Stimulated activated memory B cell treated with anti-CD40 and anti-IgM and Interleukin-4, amounts not matched to agents 10 μg/mL and 1 μg/mL and 100 μg/mL, for 72 hours (primary cell): ENCODE measurements at places on chromosomes 6 and 20.
A peak's percentile ranks its signal among the peaks of the same experiment; 100 is the strongest.

DNA sequence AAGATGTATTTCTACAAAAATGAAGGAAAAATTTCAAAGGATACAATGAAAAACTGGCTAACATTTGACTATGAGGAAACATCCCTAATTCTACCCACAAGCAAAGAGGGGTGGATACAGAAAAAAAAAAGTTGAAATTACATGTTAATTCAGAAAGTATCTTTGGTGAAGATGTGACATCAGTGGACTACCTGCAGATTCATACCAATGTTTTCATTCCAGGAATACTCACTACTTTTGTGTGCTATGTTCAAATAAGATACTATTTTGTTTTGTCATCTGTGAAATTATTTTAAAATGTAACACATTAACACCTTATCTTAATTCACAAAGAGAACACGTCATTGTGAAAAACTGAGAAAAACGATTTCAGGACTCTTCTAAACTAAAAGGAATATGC, 159.3 kb upstream of the SHLD1 start:
- H3K27me3 ChIP-seq: no peaks in the 10 kb centered on the region
- peaks cover 19% of the 10 kb centered on the region for H3K36me3 ChIP-seq
- H3K27ac ChIP-seq: peak overlapping the region; percentile 82
- H3K4me3 ChIP-seq: no peak overlapping the region

GRCh38 chr6:21101694-21102093, 491.9 kb upstream of the SOX4 start:
- H3K27ac ChIP-seq: no peak overlapping the region
- peaks cover 36% of the 10 kb centered on the region for H3K4me1 ChIP-seq
- no peak overlapping the region for H3K4me3 ChIP-seq
- H3K27me3 ChIP-seq: no peaks in the 10 kb centered on the region
- peaks cover 31% of the 10 kb centered on the region for H3K36me3 ChIP-seq

DNA sequence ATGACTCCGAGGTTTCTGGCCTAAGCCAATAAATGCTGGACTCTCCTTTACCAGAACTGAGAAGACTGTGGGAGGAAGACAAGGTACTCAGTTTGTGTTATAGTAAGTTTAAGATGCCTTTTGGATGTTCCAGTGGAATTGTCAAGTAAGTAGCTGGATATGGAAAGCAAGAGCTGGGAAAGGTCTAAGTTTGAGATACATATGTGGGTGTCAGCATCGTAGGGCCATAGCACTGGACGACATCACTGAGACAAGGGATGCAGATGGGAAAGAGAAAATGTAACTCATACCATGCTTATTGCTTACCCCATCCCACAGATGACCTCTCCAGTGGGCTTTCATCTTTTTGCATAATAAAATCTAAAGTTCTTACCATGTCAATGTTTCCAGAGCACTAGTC, 45.5 kb upstream of the ZNF217 start:
- H3K27me3 ChIP-seq: no peaks in the 10 kb centered on the region
- peak overlapping the region; percentile 87 for H3K27ac ChIP-seq
- ATAC-seq: no peak

DNA sequence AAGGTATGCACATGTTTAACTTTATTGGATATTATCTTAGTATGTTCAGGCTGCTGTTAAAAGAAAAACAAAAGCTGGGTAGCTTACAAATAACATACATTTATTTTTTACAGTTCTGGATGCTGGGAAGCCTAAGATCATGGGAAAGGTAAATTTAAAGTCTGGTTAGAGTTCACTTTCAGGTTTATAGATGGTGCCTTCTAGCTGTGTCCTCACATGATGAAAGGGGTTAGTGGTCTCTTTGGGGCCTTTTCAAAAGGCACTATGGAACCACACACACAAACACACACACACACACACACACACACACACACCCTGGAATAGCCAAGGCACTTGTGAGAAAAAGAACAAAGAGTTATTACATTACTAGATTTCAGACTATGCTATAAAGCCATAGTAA, 805.8 kb upstream of the GJE1 start:
- no peak overlapping the region for H3K27ac ChIP-seq
- H3K36me3 ChIP-seq: no peaks in the 10 kb centered on the region
- no peak for ATAC-seq
- H3K4me3 ChIP-seq: no peak overlapping the region

DNA sequence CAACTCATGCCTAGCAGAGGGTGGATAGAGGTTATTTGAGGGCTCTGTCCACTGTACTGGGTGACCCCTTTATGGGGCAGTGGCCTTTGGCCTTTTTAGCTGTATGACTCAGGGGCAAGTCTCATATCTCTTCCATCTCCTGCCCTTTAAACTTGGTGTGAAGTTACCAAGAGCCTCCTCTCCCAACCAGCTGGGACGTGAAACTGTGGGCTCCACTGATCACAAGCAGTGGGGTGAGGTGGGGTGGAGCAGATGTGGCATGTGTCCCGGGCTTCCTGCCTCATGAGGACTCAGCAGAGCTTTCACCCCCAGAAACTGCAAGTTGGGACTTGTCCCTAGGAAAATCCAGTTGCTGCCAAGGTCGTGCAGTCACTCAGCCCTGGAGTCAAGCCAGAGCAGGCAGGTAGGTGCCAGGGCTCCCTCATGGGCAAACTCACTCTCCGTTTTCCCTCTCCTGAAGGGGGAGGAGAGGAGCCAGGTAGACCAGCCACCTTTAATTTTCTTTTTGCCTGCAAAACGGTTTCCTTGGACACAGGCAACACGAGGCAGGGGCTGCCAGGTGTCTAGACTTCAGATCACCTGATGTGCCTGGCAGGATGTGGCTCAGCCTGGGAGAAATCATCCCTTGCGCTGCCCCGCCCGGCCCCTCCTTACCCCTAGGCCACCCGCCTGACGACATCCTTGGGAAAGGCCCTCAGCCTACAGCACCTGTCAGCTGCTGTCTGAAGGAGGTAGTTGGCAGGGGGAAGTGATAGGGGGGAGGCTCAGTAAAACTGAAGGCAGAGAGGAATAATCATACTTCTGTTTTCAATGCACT, 4.0 kb downstream of the CDKN1A start:
- peak overlapping the region; percentile 60 for H3K4me3 ChIP-seq
- H3K4me1 ChIP-seq: peaks cover 72% of the 10 kb centered on the region
- peak overlapping the region; percentile 100 for H3K27ac ChIP-seq
- peaks cover 51% of the 10 kb centered on the region for H3K36me3 ChIP-seq
- H3K27me3 ChIP-seq: no peaks in the 10 kb centered on the region

DNA sequence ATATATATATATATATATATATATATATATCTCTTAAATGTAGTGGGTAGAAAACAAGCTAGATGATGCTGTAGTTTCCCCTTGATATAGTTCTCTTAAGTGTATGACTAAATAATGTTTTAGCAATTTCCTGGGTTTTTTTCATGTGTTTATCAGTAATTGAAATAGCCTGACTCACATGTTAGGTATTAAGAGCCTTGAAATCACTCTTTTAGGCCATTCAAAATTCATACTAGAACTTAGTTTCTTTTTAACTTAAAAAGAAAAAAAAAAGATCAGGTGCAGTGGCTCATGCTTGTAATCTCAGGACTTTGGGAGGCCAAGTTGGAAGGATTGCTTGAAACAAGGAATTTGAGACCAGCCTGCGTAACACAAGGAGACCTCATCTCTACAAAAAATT, 44.1 kb downstream of the NKX2-4 start:
- no peak overlapping the region for H3K27ac ChIP-seq
- no peak for ATAC-seq
- H3K4me1 ChIP-seq: no peaks in the 10 kb centered on the region
- no peaks in the 10 kb centered on the region for H3K27me3 ChIP-seq
- peaks cover 32% of the 10 kb centered on the region for H3K36me3 ChIP-seq

GRCh38 chr6:7640016-7640415, 50.0 kb downstream of the SNRNP48 start:
- H3K27ac ChIP-seq: no peak overlapping the region
- no peak for ATAC-seq
- no peaks in the 10 kb centered on the region for H3K36me3 ChIP-seq
- no peaks in the 10 kb centered on the region for H3K27me3 ChIP-seq
- H3K4me1 ChIP-seq: no peaks in the 10 kb centered on the region
- H3K4me3 ChIP-seq: no peak overlapping the region

GRCh38 chr20:46751856-46752255, 42.4 kb downstream of the SLC2A10 start:
- H3K4me1 ChIP-seq: peaks cover 6% of the 10 kb centered on the region
- H3K27ac ChIP-seq: no peak overlapping the region
- H3K4me3 ChIP-seq: no peak overlapping the region
- H3K36me3 ChIP-seq: no peaks in the 10 kb centered on the region

- H3K36me3 ChIP-seq: peaks cover 49% of the 10 kb centered on the region
- no peak overlapping the region for H3K27ac ChIP-seq
- no peaks in the 10 kb centered on the region for H3K27me3 ChIP-seq
- peaks cover 38% of the 10 kb centered on the region for H3K4me1 ChIP-seq
Measured at GRCh38 chr6:16544006-16544405, 217.3 kb downstream of the ATXN1 start.

DNA sequence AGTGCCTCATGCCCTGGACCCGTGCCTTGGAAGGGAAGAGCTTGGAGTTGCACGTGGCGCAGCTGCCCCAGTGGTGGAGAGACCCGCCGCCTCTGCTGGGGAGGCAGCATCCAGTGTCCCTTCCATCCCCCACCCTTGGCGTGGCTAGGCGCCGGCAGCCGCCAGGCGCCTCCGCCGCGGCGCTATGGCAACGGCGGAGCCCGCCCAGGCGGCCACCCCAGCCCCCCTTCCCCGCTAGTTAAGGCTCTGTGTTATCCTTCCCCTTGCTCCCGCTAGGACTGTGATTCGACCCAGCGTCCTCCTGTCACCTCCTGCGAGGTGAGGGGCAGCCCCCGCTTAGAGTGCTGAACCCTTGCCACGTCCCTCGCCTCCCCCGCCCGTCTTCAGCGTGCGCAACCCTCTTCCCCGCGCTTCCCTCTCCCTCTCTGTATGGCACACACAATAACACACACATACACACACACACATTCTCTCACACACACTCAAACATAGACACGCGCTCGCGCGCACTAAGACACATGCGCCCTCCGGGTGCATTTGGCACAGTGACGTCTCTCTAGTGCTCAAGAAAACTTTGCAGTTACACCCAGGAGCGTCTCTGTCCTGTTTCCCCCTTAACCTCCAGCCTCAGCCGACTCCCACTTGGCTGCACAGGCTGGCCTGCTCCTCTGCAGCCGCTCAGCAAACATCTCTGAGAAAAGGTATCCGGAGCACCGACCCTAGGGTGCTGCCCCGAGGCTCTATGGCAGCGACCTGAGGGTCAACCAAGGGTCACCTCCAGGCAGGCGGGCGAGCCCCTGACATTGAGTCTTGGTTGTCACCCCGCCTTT, 8.5 kb downstream of the GRIK2 start:
- ATAC-seq: no peak
- no peaks in the 10 kb centered on the region for H3K4me1 ChIP-seq
- no peaks in the 10 kb centered on the region for H3K36me3 ChIP-seq

- H3K4me3 ChIP-seq: no peak overlapping the region
- peaks cover 8% of the 10 kb centered on the region for H3K27me3 ChIP-seq
- no peak overlapping the region for H3K27ac ChIP-seq
- H3K4me1 ChIP-seq: no peaks in the 10 kb centered on the region
Measured at GRCh38 chr6:169342710-169343109, 89.1 kb upstream of the THBS2 start.

DNA sequence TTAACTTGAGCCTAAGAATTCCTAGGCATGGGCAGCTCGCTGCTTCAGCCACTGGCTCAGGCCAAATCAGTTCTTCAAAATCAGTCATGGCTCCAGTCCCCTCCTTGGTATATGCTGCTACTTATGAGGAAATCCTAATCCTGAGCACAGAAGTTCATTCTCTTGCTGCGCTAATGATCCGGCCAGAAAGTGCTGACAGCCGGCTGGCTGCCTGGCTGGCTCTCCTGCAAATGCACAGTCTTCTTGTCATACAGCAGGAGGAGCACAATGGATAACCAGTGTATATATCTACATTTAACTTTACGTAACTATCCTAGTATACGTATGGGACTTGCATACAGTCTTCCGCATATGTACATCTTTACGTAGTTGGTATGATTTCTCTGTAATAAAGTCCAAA, 500.8 kb downstream of the PRKN start:
- H3K4me1 ChIP-seq: no peaks in the 10 kb centered on the region
- no peaks in the 10 kb centered on the region for H3K36me3 ChIP-seq
- no peaks in the 10 kb centered on the region for H3K27me3 ChIP-seq
- no peak overlapping the region for H3K4me3 ChIP-seq
- no peak overlapping the region for H3K27ac ChIP-seq

DNA sequence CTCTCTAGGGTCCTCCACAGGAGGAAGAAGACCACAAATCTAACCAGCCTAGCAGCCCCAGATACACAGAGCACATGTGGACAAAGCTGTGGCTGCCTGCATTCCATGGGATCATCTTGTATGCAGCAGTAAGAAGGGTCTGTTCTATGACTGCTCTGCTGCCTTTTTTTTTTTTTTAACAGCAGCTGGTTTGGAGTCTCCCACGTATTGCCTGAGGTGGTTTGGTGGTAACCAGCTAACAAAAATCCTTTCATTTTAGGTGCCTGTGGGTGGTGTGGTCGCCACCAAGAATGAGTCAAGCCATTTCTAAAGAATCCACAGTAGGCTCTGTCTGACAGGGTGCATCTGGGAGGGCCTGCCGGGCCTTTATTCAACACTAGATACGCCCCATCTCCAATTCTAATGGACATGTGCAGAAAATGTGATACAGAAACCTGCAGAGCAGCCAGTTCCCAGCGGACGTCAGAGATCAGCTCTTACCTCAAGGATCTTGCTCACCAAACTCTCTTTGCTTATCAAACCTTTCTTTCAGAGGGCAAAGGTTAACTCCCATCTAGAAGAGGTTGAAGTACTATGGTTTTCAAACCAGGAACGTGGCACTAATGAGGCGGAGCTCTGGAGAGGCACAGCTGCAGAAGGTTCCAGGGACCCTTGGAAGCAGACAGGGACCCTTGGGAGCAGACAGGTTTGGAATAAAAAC, 32.0 kb downstream of the GNAS-AS1 start:
- no peak overlapping the region for H3K27ac ChIP-seq
- H3K4me3 ChIP-seq: no peak overlapping the region
- peaks cover 16% of the 10 kb centered on the region for H3K36me3 ChIP-seq
- ATAC-seq: peak; percentile 72

- H3K36me3 ChIP-seq: no peaks in the 10 kb centered on the region
- no peak for ATAC-seq
- H3K4me3 ChIP-seq: no peak overlapping the region
- H3K27ac ChIP-seq: peak overlapping the region; percentile 84
Measured at GRCh38 chr6:3355011-3355357, 96.2 kb downstream of the PSMG4 start.

DNA sequence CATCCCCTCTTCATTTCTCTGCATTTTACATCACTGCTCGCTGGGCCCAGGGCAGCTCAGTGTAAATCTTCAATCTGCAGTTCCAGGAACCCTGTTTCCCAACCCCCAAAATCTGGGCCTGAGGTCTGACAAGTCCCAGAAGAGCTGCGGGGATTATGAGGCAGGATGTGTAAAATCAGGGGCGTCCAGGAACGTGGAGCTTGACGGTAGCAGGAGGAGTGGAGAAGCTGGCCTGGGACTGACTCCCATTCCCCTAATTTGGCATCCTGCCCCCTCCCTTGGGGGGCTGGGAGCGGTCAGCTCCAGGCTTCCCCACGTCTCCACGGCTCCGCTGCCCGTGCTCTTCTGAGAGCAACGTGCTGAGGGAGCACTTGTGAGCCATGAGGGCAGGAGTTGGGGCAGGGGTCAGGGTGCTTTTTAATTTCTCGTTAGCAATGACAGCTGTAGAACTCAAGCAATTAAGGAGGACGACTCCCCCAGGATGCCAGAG, 23.4 kb upstream of the VEGFA start:
- H3K27ac ChIP-seq: no peak overlapping the region
- H3K4me1 ChIP-seq: no peaks in the 10 kb centered on the region
- no peaks in the 10 kb centered on the region for H3K36me3 ChIP-seq
- ATAC-seq: no peak

GRCh38 chr6:8535519-8535918, 100.2 kb upstream of the SLC35B3 start:
- H3K27ac ChIP-seq: no peak overlapping the region
- H3K27me3 ChIP-seq: no peaks in the 10 kb centered on the region
- H3K4me1 ChIP-seq: no peaks in the 10 kb centered on the region
- H3K36me3 ChIP-seq: no peaks in the 10 kb centered on the region
